Amniotic stem cell (primary cell): ENCODE measurements at places on chromosomes 5 and 9.

DNA sequence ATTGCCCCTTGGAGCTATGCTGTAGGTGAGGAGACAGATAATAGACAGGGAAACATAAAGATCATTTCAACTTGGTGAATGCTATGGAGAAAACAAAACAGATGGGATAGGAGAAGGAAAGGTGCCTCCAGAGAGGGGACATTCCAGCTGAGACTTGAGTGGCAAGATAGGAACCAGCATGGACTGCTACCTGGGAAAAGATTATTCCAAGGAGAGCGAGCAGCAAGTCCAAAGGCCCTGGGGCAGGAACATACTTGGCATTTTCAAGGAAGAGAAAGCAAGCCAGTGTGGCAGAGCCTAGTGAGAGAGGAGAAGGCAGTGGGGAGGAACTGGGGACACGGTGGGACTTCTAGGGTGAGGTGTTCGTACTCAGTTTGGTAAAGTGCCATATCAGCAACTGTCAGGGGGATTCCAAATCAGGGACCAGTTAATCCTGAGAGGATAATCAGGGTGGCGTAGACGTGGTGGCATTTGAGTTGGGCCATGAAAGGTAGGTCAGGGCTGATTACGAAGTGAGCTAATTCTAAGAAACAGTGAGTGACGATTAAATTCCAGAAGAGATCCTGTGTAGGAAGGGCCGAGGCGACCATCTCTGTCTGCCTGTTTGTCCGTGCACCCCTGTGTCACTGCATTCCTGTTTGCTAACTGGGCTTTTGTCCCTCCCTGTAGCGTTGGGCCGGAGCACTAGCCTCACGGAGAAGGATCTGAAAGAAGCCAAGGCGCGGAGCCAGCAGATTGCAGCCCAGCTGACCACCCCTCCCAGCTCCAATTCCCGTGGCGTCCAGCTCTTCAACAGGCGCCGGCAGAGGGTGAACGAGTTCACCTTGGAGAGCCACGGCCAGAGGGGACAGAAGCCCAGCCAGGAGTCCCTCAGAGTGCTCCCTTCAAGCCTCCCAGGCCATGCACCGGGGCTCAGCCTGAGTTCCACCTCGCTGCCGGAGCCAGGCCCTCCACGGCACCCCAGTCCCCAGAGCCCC is 7.1 kb downstream of the SYNPO start:
- DNase-seq, result no peak

DNA sequence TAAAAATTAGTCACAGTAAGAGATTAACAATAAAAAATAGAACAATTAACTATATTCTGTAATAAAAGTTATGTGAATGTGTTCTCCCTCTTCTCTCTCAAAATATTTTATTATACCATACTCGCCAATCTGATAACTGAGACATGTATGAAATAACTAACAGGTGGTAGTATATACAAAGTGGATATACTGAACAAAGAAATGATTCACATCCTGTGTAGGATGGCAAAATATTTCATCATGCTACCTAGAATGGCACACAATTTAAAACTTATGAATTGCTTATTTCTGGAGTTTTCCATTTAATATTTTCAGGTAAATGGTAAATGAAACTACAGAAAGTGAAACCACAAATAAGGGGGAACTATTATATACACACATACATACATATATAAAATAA is 152.5 kb downstream of the RNF180 start:
- no peak for DNase-seq

DNA sequence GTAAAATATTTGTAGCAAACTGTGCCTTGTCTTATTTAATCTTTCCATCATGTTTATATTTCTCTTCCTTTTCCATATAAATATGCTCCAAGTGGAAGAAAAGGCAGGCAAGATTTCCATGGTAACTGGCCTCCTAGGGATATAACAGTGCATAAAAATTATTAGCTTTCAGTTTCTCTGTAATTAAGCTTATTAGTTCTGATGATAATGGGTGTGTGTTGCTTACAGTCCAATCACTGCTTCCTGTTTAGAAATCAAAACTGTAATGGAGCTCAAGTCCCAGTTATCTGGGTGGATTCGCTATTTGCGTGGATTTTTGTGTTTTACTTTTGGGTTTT is 213.0 kb downstream of the PJA2 start:
- no peak for DNase-seq

DNA sequence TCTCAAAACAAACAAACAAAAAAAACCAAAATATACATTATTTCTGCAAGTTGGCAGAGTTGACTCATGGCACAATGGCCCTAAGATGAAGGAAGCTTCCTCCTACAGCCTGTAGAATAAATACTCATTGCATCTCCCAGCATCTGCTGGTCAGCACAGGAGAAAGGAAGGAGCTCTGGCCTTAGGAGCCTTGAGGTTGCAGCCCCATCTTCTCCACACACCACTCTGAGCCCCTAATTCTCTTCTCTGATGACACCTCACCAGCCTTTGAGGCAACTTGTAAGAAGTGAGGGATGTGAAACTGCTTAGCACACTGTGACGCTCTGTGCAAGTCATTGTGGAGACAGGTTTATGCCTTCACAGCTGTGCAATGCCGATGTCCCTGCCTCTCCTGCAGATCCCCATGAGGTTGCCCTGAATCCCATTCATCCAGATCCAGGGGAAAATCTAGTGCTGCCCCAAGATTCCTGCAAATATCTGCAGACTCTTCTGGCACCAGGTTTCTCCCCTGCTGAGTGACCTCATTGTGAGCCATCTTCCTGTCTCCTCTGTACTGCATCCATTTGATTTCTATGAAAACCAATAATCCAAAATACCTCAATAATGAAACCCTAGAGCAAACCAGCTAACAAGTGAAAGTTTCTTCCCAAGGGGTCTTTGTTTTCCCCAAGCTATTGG is 65.3 kb upstream of the TGFBR1 start:
- no peak for DNase-seq

DNA sequence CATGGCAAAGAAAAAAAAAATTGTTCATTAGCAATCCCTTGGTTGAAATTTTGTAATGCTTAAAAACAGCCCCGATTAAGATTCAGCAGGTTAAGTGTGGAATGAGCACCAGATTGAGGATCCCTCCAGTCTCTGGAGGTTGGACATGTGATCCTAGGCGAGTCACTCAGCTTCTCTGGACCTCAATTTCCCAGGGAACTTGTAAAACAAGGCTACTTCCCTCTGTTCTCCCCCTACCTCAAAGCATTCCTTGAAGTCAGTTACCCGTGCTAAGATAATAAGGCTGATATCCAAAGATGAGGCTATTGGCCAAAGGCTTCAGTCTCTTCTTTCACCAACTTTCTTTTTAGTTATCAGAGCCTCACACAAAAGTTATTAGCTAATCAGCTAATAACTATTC is 2.9 kb downstream of the KLHL3 start:
- DNase-seq, result no peak

DNA sequence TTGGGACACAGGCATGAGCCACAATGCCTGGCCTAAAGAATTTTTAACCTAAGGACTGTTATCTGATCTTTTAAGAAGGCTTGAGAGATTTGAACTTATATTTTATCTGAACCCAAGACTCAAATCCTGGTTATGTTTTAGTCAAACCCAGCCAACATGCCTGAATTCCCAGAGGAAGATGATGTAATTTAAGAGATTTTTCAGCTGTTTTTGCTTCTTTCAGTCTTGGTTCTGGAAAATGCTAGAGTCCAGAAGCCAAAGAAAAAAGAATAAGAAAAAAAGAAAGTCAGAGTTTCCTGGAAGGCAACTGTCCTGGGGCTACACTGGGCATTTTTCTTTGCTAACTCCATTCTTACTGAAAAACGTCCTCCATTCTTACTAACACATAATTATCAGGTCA is 85.8 kb downstream of the SNX18 start:
- no peak for DNase-seq

DNA sequence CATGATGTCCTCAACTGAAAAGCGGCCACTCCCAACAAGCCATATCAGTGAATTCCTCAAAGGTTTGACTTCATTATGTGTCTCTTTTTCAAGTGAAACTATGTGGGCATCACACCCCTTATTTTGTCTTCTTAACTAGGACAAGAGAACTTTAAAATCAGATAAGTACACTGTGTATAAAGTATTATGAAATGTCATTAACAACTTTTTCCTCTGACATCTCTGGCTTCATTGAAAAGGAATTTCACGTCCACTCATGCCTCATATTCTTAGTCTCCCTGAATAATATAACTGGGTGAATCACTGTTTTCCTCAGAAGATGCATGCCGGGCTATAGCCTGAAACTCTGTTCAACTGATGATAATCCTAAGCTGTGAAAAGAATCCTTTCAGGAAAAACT is 415.8 kb downstream of the ACTL7B start:
- peak; percentile 58 for DNase-seq

- DNase-seq, result no peak
Observed at GRCh38 chr9:89234205-89235067, 55.8 kb upstream of the SHC3 start.

- no peak for DNase-seq
Observed at GRCh38 chr9:18564018-18564880, 90.3 kb downstream of the ADAMTSL1 start.

DNA sequence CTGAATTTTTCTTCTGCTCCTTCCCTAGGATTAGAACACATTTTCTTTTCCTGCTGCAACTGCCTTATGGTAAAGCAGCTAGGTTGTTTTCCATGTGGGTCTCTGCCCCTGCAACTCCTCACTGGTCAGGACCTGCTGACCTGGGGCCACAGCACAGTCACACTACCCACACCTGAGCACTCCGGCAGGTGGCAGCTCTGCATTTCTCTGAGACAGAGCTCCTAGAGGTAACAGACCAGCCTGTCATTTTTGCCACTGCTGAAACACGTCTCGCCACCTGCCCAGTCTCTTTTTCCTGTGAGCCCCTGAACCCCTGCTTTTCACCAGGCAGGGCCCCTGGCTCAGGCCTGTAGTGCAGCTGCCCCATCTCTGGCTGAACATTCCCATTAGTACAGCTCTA is 609.6 kb downstream of the HINT1 start:
- DNase-seq, result no peak

DNA sequence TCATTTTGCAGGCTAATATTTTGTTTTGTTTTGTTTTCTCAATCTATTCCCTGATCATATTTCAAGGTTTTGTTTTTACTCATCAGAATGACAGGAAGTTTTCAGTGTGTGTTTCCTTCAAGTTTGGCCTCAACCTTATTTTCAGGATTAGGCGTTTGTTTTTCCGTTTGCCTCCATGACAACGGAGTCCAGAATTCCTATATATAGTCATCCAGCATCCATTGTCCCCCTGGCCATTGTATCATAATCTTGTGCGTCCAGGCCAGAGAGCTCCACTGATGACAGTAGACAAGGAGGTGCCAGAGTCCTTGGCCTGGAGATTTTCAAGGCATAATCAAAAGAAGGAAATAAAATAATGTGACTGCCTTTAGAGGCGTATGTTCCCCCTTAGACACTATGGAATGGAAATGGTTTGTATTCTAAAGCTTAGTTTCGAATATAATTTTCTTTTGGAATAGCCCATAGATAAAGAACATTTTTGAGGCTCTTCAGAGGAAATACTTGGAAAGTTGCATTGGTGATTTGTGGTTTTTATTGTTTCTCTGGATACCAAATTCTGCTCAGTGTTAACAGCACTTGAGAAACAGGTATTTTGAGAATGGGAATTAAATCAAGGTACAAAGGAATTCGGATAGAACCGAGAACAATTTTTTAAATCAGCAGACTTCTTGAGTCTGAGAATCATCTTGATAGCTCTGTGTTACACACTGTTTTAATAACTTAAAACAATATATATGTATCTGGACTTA is 99.8 kb downstream of the ZNF462 start:
- DNase-seq, result no peak

DNA sequence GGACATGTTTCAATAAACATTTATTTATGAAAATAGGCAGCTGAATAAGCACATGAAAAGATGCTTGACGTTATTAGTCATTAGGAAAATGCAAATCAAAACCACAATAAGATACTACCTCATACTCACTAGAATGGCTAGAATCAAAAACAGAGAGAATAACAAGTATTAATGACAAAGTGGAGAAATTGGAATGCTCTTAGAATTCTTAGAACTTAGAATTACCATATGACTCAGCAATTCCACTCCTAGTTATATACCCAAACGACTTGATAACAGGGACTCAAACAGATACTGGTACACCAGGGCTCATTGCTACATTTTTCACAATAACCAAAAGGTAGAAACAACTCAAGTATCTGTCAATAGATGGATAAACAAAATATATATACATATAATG is 15.1 kb upstream of the TRIM36 start:
- no peak for DNase-seq

DNA sequence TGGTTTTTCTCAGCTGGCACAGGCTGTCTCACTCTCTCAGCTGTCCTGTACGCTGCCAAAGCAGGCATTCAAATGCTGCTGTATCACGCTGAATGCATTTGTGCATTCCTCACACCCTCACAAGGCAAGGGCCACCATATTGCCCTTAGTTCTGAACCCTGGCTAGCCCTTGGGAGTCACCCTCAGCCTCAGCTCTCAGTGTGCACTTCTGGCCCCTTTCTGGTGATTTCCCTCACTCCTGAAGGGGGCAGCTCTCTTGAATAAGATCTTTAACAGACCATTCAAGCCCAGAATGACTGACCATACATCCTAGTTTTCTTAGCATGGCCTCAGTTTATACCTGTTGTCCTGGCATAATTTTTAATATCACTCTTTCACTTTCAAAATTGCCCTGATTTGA is 84.3 kb downstream of the HTR1A start:
- DNase-seq, result no peak

DNA sequence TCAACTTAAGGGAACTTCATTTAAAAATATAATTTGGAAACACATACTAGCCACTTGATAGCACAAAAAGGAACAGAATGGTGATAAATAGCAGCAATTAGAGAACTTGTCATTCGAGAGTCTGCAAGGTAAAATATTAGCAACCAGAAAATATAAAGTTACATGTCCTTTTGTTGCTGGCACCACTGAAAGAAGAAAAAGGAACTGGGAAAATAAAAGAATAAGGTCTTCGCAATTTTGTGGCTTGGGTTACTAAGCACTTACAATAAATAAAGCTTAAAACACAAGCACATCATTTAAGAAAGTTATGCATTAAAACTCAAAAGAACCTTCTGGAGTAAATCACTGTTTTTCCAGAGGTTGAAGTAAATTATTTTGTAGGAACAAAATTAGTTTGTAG is 149.9 kb upstream of the FBN2 start:
- no peak for DNase-seq

DNA sequence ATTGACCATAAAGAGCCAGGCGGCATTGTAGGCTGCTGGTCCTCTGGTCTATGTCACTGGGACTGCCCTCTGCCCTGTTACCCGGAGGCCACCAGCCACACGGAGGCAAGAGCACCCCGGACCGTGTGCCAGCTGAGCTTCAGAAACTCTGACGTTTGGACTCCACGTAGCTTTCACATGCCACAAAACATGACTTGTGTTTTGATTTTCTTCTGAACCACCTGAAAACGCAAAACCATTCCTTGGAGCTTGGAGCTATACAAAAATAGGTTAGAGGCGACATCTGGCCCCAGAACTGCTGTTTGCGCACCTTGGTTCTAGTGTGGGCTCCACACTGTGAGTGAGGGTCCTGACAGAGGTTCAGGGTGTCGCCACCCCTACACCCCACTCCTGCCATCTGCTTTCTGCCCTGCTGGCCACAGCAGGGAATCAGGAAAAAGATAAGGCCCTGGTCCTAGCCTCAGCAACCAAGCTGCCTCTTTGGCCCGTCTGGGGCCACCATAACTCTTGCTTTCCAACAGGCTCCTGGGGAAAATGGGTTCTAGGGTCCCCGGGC is 151.3 kb upstream of the IRX2 start:
- DNase-seq, result no peak

- no peak for DNase-seq
Observed at GRCh38 chr9:136994180-136994887, 2.0 kb downstream of the CLIC3 start.
